ENCODE measurements at places on chromosomes 2 and 18. TPM values are rescaled to one million over a fixed set of nuclear protein-coding genes. Genes with fewer than 3 reads are reported as not detected.
A peak's percentile ranks its signal among the peaks of the same experiment; 100 is the strongest.

DNA sequence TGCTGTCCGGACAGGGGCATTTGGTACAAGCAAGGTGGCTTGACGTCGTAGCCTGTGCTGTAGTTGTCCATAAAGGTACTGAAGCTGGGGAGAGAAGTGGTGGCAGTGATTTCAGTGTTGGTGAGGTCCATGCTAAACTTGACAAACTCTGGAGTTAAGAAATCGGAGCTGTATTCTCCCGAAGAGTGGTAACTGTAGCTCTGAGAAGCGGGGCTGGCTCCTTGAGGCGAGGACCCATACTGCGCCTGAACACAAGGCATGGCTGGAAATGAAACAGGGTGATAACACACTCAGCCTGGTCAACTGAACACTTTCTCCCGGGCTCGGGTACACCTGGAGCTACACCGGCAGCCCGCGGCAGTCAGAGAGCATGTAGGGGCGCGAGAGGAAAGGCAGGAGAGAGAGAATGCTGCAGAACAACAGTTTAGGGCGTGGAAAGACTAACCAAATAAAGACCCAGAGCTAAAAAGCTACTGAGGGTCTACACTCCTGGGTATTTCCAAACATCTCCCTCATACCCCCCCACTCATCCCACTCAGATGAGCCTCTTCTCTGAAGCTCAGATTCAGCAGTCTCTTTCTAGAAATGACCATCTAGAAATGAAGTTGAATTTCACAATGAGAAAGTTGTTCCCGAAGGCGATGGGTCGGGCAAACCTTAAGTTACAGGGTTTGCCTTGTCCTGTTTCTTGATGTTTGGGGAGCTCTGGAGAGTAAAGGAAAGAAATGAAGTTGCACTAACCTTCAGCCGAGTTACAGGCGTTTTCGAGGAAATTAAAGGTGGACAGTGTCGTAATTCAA lies 2.4 kb downstream of the NR4A2 start:
- DNase-seq: no peak

- no peak for DNase-seq
Observed at GRCh38 chr2:38522754-38523349, 79.9 kb downstream of the HNRNPLL start.

DNA sequence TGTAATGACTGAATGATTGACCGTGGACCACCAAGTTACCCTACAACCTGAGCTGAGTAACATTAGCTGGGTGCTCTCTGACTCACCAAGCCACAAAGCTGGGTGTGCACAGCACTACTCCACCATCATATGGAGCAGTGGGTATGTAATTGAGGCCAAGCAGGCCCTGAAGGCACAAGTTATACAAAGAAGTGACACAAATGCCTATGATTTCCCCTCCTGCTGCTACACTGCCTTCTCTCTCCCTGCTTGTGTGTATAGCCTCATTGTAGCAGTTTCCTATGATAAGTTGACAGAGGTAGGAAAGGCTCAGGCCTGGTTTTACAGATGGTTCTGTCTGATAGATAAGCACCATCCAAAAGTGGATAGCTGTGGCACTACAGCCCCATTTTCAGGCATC lies 1327.2 kb upstream of the DDX18 start:
- no peak for DNase-seq

Gene ANO7
- 1.1 TPM for total RNA-seq

DNA sequence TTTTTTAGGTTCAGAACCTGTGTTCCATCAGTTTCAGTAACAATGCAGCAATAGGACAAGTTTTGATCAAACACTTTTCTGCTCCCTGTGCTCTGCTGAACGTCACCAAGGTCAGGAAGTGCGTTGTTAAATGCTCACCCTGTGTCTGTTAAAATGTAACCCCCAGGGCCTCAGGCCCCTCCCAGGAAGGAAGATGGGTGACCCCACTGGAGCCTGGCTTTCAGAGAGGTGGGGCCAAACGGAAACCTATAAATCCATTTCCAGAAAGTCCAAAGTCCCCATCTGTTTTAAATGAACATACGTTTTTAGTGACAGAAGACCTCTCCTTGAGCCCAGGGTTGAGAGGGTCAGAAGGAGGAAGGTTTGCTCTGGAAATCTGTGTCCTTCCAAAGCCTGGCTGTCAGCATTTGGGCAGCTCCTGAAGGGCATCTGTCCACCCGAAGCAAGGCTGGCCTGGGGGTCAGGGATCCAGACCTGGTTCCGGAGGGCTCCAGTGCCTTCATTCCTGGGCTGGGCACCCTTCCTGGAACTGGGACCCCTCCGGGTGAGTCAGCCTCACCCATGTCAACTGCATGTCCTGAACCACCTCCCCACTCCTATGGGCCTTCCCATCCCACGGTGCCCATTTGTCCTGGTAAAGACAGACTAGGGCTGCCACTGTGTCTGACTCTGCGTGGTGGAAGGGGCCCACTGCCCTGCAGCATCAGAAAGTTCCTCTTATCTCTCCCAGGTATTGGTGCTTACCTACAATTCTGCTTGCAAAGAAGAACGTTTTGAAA lies 117.4 kb upstream of the COPS8 start:
- peak; percentile 65 for DNase-seq

DNA sequence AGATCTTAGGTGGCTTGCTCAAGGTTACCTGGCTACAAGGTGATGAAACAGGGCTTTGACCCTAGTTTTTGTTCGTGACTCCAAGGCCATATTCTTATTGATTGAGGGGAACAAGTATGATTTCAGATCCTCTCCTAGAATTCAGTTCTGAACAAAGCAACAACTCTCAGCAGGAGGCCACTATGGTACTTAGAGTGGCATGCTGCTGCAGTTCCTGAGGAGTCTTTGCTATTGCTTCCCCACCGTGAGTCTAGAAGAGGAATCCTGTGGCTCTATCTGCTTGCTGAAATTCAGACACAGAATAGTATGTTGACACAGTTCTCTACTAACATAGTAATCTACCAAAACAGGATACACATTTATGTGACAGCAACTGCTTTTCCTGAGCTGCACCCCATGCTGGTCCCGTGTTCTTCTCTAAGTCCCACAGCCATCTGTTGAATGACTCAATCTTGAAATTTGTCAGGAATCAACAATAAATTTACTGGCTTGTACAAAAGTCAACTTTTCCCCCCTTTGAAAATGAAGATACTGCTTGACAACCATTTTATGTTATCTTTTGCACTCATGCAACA lies 4.1 kb downstream of the TGFBRAP1 start:
- DNase-seq: no peak

GRCh38 chr2:182883451-182883850 lies 17.0 kb upstream of the FRZB start:
- no peak for DNase-seq

GRCh38 chr2:70126413-70126812 lies 39.1 kb downstream of the PCBP1 start:
- DNase-seq: no peak

DNA sequence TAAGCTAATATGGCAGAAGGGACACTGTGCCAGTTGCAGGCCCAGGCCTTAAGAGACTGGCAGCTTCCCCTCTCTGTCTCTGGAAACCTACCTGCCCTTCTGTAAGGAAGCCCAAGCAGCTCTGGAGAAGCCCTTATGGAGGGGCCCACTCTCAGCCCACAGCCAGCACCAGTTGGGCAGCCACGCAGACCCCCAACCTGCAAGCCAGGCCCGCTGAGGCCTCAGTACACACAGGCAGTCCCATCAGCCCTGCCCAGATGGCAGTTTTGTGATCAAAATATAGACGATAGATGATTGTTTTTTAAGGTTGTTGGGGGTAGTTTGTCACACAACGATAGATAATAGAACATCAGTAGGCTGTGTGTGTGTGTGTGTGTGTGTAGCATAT lies 36.8 kb upstream of the ALPP start:
- DNase-seq: no peak

GRCh38 chr2:69703189-69703588 lies 38.7 kb upstream of the ANXA4 start:
- DNase-seq: no peak

- DNase-seq: no peak
Observed at GRCh38 chr2:174522553-174522952, 35.7 kb upstream of the GPR155 start.

GRCh38 chr18:31410716-31411483 lies 34.3 kb downstream of the DSG4 start:
- DNase-seq: no peak

DNA sequence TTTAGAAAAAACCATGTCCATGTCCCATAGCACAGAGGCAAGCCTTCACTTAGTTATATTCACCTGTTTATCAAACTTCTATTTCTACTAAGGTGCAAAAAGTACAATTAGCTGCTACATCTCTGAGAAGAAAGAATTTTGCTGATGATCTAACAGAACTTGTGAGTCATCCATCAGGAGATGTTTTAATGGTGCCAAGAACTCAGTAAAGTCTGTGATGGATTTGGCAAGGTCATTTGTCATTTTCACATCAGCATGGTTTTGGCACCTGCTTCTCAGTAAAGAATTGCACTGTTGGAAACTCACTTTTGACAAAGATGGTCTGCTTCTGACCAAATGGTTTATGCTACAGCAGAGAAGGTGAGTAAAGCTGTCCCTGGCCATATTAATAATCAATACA lies 195.7 kb upstream of the TMEFF2 start:
- DNase-seq: no peak

Data from activated CD8-positive, alpha-beta memory T cell treated with anti-CD3 and anti-CD28 coated beads, Interleukin-2, amount 10 ng/mL, durations not matched to agents 7 days and 5 days (primary cell).